ENCODE measurements at places on chromosomes 6 and 20.

DNA sequence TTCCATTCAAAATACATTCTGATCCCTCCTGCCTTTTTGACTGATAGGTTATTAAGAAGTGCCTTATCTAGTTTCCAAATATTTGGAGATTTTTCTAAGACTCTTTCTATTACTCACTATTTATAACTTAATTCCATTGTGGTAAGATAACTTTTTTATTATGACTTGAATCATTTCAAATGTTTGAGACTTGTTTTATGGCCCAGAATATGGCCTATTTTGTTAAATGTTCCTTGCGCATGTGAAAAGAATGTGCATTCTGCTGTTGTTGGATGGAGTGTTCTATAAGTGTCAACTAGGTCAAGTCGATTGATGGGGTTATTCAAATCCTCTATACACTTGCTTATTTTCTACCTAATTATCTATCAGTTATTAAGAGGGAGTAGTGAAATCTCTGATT is 13.1 kb upstream of the TCP11 start:
- DNase-seq, result no peak

DNA sequence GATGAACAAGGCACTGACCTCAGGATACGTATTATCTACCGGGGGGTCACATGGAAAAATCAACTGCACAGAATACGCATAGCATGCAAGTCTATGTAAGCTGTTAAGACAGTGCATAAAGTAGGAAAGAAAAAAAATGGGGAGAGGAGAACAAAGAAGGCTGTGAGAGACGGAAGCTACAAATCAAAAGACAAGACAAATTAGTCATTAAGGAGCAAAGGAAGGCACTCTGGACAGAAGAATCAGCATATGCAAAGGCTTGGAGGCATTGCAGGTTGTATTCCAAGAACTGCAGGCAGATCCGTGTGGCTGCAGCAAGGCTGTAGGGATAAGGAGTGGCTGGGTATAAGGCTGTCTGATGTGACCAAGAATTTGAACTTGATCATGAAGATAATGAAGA is 89.0 kb downstream of the NRSN1 start:
- DNase-seq, result no peak

GRCh38 chr20:54208548-54209176 is 775 bp downstream of the PFDN4 start:
- DNase-seq, result no peak

- no peak for DNase-seq
These were observed 18.8 kb upstream of the FRMD1 start for GRCh38 chr6:168097621-168098430.

GRCh38 chr20:37669773-37670236 is 24.0 kb upstream of the CTNNBL1 start:
- no peak for DNase-seq

Data from stimulated activated CD4-positive, alpha-beta T cell treated with anti-CD3 and anti-CD28 coated beads, Interleukin-4, amount 100 ng/mL, for 4 hours (primary cell).